ENCODE measurements at places on chromosomes 1 and 21.

- no peak for DNase-seq
These were observed 14.2 kb downstream of the BSDC1 start for GRCh38 chr1:32380057-32380456.

- DNase-seq = no peak
These were observed 161.2 kb downstream of the PLPP3 start for GRCh38 chr1:56418151-56418631.

DNA sequence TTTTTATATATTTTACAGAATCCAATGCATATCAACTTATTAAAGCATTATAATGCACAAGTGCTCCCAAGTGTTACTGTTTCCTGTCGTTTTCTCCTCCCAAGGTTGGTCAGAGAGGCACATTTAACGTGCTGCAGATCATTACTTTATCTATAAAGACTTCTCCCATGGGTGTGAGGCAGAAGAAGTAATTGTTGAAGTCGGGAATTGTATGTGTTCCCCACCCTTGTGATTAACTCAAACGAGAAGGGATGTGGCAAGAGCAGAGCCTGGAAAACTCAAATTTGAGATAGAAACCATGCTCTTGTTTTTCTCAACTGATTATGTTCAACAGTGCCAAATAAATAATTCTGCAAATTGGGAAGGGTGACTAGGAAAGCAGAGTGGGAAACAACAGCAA, 412.5 kb upstream of the ADAMTS5 start:
- DNase-seq = no peak

GRCh38 chr1:107939256-107939655, 25.7 kb downstream of the VAV3 start:
- no peak for DNase-seq

GRCh38 chr1:23868557-23869016, 497 bp upstream of the FUCA1 start:
- DNase-seq = no peak

- DNase-seq = no peak
These were observed 36.7 kb downstream of the KCNQ4 start for GRCh38 chr1:40820251-40820797.

DNA sequence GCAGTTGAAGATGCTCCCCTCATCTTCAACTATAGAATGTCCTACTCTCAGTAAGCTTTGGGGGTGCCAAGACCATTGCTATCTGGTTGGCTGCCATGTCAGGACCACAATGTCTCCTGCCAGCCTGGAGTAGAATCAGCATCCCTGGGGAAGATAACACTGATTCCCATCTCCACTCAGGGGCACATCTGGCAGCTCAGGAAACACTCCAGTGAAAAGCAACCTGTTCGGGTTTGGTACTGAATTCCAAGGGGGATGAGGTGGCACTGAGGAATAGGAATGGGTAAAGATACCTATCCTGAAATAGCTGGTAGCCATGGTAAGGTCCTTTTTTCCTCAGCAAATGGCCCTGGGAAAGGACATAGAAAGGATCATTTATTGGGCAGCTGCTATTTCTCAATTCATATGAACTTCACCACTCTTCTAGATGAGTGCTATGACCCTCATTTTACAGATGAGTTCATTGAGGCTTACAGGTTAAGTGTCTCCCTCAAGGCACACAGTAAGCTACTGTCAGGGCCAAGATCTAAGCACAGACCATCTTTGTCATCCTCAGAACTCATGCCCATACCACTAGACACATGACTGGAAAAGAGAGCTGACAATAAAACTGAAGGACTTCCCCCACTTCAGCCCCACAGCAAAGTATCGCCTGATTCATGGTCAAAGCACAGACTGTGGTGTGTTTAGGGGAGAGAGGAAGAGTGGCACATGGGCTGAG, 31.4 kb downstream of the AK2 start:
- DNase-seq = no peak

- no peak for DNase-seq
These were observed 19.8 kb downstream of the CD1D start for GRCh38 chr1:158200527-158200926.

GRCh38 chr1:197776351-197777105, 1.2 kb upstream of the DENND1B start:
- peak; percentile 67 for DNase-seq

DNA sequence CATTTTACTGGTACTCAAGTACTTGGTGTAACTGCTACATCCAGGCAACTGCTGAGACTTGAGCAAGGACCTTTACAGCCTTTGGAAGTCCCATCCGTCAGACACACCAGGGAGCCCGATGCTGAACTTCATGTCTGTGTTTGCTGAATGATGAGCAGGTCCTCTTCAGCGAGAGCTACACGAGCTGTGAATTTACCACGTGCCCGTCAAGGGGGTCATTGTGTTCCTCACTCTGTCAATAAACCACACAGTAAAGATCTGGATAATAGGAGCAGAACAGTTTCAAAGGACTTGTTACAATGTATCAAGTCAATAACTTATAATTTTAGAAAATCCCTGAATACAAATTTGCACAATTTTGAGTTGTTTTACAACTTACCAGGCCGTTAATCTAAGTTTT, 427.2 kb downstream of the KIF26B start:
- DNase-seq = peak; percentile 28

- DNase-seq = peak; percentile 78
These were observed 5.4 kb upstream of the TNFRSF25 start for GRCh38 chr1:6471086-6471969.

- DNase-seq = no peak
These were observed 7.1 kb downstream of the DVL1 start for GRCh38 chr1:1342061-1342562.

- no peak for DNase-seq
These were observed 9.4 kb downstream of the TMEM35B start for GRCh38 chr1:34975771-34976170.

DNA sequence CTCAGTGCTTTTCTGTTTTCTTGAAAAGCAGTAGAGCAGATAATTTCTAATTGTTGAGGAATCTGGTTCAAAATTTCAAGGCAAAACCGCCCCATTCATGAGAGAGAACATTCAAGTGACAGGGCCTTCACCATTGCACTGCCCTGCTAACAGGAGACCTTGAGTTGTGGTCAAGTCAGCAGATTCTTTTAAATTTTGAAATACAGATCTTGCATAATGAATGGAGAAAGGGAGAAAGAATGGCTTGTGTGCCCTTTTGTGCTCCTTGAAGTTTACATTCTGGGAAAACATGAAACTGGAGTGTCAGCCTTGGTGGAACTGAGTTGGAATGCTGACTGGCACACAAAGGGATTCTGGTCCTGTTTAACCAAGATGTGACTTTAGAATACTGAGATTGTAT, 164.5 kb upstream of the UBE2U start:
- no peak for DNase-seq

- DNase-seq = no peak
These were observed 54.6 kb upstream of the POU2F1 start for GRCh38 chr1:167165948-167166689.

- DNase-seq = peak; percentile 70
These were observed 23.7 kb downstream of the MRPL39 start for GRCh38 chr21:25583370-25584130.

All from activated effector memory CD4-positive, alpha-beta T cell treated with anti-CD3 and anti-CD28 coated beads, Interleukin-2, amount 50 U/mL, for 16 hours (primary cell).